ENCODE measurements at places on chromosomes 1 and 21. TPM values are rescaled to one million over a fixed set of nuclear protein-coding genes. Genes with fewer than 3 reads are reported as not detected.

SDHC gene
- total RNA-seq: 26.5 TPM

- peak; percentile 80 for DNase-seq
These were observed 5.7 kb downstream of the LRRC3 start for GRCh38 chr21:44461005-44461404.

DEPDC1 gene
- total RNA-seq: 1.4 TPM

DNA sequence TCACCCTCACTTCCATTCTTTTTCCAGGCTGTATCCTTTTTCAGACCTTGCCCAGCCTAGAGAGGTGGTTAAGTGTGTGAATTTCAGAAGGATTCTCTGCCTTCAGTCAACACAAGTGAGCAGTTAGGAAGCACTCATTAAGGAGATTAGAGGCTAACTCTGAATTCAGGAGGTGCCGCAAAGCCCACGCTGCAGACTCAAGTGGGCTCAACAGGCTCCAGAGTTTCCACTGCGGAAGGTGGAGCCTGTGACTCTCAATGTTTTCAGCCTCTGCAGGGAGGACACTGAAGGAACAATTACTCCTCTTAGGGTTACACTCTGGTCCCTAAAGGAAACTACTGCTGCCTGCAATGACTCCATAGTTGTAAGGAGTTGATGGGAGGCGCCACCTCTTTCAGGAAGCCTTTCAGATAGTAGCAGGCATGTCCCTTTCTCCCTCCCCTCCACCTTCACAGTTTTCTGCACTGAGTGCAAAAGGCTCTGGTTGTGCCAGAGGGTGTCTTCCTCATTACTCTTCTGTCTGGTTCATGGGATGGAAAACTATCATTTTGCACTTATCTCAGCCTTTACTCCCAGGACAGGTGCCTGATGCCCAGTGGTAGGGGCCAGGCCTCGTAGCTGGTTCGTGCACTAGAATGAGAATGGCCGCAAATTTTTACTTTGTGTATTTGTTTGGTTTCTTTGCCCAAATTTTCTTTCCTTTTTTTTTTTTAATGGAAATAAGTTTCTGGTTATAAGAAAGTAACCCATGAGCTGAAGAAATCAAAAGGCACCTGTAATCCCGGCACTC, 55.2 kb upstream of the SELENON start:
- DNase-seq: peak; percentile 60

DNA sequence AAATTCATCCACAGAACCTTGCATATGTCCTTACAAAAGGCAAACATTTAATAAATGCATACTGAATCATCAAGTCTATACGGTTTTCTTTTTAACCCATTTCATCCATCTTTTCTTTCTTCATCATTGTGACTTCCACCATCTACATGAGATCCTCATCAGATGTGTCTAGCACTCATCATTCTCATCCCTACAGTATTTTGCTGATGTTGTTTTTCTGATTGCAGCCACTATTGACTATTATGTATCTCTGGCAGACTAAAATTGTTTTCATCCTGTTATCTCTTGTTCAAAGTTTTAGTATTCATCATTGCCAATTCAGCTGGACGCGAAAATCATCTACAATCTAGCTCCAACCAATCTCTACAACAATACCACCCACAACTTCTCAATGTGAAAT, 5.9 kb downstream of the LRIF1 start:
- no peak for DNase-seq

DNA sequence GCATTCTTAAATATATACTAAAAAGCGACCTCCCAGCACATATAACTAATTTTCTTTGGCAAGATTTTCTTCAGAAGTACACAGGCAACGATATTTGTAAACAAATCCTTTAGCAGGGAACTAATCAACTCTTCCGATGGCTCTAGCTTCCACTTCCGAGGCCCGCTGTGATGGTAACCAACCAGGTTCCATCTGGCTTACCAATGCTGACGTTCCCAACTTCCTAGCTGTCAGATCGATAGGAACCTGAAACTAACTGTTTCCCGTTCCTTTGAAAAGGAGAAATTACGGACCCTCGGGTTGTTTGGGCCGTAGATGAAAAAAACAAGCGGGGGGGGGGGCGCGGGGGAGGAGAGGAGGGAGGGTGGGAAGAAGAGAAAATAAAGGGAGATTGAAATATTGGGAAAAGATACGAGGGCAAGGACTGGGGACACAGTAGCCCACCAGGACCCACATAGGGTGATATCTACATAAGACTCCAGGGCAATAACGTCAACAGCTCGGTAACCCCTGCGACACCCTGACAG, 513 bp downstream of the GTF2B start:
- DNase-seq: no peak

DNA sequence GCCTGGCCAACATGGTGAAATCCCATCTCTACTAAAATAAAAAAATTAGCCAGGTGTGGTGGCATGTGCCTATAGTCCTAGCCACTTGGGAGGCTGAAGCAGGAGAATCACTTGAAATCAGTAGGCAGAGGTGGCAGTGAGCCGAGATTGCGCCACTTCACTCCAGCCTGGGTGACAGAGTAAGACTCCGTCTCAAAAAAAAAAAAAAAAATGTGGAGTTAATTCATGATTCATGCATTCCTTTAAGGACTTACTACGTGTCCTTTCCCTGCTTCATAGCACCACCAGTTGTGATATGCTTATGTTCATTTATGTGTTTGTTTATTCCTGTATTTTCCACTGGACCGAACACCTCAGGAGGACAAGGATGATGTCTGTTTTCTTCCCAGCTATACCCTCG, 12.7 kb upstream of the PRELP start:
- no peak for DNase-seq

AGMAT gene
- 2.2 TPM for total RNA-seq

DNA sequence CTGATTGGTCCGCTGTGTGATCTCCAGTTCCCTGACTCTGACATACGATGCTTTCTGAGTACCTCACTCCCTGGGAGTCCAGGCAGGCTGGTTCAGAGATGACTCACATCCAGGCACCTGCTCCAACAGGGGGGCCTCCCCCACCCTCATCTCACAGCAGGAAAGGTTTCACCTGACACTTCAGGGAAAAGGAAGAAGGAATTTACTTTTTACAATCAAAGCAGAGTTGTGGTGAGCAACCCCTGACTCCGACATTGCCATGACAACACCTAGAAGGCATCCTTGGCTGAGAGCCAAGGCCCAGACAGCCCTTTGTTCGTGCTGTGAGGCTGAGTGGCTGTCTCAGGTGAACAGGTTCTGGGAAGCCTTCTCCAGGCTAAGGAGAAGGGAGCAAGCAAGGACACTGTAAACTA, 164.6 kb upstream of the GJB5 start:
- no peak for DNase-seq

VCAM1 gene
- total RNA-seq: 511 TPM

- DNase-seq: no peak
These were observed 42.4 kb downstream of the FNBP1L start for GRCh38 chr1:93490357-93490756.

DNA sequence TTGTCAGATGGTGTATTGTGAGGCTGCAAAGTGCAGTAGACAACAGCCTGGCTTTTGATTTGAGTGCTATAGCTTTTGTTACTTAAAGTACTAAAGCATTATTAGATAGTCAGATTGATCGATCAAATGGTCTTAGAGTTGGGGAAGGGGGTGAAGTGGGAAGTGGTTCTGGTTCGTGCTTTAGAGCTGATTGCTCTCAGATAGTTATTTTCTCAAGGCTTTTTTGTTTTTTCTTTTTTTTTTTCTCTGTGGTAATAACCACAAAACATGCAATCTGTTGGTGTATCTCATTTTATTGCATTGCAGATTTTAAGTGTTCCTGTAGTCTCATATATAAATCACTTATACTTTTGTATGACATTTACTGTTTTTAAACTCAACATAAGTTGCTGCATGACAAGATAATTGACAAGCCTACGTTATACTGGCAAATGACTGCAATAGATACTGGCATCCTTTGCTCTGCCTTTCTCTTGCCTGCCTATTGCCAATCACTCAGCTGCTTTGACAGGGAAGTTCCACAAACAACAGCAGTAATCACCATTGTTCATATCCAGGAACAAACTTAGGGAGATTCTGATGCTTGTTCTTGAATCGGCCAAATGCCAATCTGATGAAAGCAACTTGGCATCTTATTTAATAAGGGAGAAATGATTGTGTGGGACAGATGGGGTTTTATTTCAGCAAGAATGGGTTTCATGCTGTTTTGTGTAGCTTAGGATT, 125.0 kb upstream of the B3GALT2 start:
- DNase-seq: no peak

PRMT2 gene
- total RNA-seq: 136 TPM

- peak; percentile 79 for DNase-seq
These were observed 143.4 kb upstream of the ERRFI1 start for GRCh38 chr1:8169364-8170058.

DNA sequence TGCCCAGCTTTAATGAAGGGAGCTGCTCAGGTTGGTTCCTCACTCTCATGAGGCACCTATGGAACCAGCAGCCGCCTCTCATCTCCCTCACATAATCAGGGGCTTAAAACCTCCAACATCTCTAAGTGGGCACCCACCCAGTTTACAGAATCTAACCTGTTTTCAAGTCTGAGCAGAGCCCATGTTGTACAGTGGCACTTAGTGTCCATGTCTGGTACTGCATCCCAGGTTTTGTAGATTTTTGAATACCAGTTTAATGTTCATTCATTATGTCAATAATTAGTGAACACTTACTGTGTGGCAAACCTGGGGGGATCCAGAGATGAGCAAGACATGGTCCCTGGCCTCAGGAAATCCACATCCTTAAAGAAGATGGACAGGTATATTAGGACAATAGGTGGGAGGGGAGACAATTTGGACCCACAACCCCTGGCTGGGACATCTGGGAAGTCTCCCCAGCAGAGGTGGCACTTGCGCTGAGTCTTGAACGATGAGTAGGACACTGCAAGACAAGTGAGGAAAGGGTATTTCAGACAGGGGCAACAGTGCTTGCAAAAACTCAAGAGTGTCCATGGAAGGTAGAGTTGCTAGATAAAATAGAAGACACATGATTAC, 83.3 kb downstream of the LACTBL1 start:
- DNase-seq: peak; percentile 92

DNA sequence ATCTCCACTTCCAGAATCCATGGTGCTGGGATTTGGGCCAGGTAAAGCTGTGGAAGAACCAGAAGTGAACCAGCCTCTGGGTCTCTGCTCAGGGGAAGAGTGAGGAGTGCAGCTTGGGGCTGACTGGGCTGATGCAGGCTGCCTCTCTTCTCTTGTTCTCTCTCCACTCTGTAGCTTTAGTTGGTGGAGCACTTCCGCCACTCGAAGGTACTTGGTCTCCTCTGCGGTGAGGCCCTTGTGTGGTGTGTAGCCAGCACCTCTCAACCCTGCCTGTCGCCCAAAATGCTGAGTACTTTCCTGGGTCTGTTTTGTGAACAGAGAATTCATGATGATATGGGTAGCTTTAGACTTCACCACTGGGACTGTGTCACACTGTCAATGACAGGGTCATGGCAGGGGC, 63.2 kb downstream of the URB2 start:
- no peak for DNase-seq

DNA sequence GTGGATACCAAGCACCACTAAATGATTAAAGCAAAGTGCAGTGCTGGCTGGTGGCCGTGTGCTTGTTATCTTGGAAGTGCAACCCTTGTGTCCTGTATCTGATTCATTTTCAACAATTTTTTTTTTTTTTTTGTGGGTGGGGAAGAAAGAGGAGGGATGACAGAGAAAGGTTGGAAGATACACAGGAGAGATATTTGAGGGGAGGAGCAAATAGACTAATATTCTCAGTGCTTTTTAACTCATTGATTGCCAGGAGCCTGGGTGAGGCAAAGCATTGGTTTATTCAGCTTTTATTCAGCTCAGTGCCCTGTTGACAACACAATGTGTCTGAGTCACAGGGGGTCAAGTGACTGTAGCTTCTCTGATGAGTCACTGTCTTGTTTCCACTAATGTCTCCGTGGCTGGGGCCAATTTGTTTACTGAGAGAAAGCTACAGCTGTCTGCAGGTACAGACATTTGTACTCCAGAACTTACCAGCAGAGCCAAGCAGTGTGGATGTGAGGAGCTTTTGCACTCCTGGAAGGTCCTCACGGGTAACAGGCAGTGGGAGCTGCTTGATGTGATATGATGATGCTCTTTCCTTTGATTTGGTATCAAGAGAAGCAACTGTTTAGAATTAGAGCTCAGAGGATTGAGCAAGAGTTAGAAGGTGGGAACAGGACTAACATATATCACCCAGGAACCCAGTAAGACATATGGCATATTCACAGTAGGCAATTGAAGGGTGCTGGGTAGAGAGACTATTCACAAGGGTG, 23.6 kb upstream of the DNM3 start:
- peak; percentile 58 for DNase-seq
